Stimulated activated CD4-positive, alpha-beta T cell treated with anti-CD3 and anti-CD28 coated beads, Interleukin-15, amount 100 ng/mL, for 24 hours (primary cell): ENCODE measurements at places on chromosomes 12 and 14.
A peak's percentile ranks its signal among the peaks of the same experiment; 100 is the strongest.

- DNase-seq, result no peak
Measured at GRCh38 chr12:104376650-104377513, 73.3 kb downstream of the EID3 start.

- no peak for DNase-seq
Measured at GRCh38 chr12:123657211-123657610, 13.7 kb upstream of the TCTN2 start.

DNA sequence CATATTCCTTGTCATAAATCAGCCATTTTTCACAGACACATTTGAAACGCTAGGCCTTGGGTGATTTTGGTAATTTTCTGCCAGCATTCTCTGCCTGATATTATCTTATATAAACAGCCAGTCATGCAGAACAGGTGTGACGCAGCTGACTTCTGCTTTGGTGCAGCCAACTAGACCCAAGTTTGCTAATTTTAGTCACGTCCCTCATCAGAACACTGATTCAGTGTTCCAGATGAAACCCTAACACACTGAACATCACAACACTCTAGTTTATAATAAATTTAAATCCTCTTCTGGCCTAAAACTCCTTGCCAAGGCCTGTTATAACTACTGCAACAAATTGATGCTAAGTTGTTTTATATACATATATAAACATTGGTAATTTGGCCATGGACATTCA, 386.1 kb downstream of the SEC23A start:
- no peak for DNase-seq

- DNase-seq, result no peak
Measured at GRCh38 chr12:14880890-14881453, 4.7 kb downstream of the MGP start.

DNA sequence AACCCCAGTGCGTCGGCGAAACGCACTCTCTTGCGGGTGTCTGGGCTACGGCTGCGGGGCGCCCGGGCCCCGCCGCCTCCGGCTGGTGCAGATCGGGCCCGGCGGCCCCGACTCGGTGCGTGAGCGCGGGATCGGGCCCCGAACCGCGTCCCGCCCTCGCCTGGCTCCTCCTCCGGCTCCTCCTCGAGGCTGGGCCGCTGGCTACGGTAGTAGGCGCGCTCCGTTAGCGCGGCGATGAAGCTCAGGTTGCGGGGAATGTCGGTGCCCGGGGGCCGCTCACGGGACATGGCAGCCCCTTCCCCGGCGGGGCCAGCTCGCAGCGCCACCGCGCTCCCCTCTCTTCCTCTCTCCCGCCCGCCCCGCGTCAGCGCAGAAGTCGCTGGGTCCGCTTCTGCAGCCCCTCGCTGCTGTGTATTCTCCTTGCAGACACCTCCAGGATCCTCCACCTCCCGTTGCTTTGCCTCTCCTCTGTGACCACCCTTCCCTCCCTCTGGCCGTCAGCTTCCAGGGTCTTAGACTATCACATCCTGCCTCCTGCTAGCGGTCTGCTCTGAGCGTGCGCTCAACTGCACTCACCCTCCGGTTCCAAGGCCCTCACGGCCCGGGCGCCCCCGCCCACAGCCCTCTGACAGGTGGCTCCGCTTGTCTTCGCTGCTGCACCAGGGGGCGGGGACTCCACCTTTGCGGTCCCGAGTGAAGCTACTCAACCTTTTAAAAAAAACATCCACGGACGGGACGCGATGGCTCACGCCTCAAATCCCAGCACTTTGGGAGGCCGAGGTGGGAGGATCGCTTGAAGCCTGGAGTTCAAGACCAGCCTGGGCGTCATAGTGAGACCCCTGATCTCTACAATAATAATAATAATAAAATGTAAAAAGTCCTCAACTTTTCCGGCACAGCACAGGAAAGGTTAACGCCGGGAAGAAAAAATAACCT, at the start of gene PPP1R3E:
TSS of gene PPP1R3E (minus strand) at position 570 of the 936 bp plus-strand sequence. CDS start at position 287, 283 bp downstream.
- peak; percentile 96 for DNase-seq

GRCh38 chr14:21505012-21505553, 6.1 kb downstream of the METTL3 start:
- DNase-seq, result peak; percentile 35

- no peak for DNase-seq
Measured at GRCh38 chr12:51798501-51798900, 50.0 kb downstream of the FIGNL2 start.

DNA sequence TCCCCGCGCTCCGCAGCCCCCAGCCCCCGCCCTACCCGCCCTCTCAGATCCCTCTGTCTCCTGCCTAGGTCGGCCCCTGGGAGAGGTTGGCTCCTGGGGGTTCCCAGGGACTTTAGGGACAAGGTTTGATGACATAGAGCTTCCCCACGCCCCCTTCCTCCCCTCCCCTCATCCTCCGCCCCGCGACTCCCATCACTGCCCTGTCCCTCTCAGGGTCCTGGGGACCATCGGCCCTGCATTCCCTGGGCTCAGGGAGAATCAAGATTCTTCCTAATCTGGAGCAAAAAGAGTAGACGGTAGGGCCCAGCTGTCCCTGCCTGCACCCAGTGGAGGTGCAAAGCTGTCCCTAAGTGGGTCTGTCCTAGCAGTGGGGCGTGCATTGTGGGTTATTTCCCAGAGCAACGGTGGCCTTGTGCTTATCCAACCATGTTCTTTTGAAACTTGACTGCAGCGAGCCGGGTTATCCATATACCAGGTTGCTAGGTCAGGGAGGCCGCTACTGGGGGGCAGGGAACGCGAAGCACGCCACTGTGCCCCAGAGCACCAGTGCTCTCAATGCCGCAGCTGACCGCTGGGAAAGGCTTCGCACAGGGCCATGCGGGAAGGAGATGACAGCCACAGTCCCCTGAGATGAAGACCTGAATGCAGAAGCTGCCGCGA, 124.4 kb upstream of the PRMT8 start:
- DNase-seq, result no peak

- DNase-seq, result no peak
Measured at GRCh38 chr12:58967561-58967960, 47.3 kb upstream of the LRIG3 start.

DNA sequence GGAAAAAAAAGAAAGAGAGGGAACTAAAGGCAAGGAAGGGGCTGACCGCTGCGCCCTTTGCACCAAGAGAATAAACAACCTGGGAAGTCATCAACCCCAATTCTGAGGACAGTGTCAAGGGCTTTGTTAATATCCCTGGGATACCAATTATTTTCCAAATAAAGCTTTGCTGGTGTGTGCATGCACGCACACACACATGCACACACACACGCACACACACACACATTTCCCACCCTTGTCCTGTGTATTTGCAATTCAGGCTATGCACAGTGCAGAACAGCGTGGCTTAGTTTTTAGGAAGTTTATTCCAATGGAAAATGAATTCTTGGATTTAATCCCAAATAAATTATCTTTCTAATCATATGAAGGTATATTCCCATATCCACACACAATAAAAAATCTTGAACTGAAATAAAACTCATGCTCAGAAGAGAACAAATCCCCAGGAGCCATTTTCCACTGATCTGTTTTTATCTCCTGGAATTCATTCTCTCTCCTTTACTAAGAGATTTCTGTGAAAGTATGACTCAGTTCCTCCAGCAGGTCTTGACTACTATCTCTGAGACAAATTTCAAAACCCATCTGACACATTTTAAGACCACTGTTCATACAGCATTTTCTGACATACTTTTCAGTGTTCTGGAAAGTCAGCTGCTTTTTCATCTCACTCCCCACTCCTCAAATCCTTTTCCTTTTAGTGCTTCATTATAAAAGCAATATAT, 334.4 kb upstream of the ATP2B1 start:
- DNase-seq, result no peak

DNA sequence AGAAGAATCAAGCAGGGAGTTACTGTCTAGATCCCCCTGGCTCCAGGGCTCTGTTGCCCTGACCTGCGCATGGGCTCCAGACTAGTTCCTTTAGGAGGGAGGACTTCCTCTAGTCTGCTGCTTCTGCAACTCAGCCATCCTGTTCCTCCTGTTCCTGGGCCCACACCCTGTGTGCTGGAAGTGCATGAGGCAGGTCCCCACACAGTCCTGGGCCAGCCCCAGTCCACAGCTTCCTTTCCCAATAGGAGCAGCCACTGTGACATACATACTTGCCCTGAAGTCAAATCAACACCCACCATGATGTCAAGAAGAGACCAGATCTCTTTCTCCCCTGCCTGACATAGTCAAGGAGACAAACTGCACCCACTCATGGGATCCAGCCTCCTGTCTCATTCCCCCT, 1.3 kb downstream of the SDR9C7 start:
- no peak for DNase-seq

GRCh38 chr12:65962036-65962430, 137.8 kb downstream of the HMGA2 start:
- no peak for DNase-seq

DNA sequence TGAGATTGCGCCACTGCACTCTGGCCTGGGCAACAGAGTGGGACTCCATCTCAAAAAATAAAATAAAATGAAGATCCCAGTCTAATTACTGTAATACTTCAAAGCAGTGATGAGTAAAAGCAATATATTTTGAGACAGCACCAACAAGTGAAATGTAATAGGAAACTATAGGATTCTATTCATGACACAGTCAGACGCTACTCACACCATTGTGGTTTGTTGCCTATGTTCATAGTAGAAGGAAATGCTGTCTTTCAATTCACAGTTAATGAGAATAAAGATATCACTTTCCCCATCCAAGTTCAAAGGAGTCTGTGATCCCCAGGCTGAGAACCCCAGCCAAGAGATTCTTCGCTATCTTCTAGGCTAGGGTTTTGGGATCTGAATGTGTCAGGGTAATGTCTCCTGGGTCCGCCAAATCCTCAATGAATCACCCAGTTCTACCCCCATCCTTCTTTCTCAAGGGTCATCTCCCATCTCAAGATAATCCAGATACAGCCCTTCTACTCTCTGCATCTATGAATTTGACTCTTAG, 16.6 kb upstream of the DTX1 start:
- DNase-seq, result no peak

DNA sequence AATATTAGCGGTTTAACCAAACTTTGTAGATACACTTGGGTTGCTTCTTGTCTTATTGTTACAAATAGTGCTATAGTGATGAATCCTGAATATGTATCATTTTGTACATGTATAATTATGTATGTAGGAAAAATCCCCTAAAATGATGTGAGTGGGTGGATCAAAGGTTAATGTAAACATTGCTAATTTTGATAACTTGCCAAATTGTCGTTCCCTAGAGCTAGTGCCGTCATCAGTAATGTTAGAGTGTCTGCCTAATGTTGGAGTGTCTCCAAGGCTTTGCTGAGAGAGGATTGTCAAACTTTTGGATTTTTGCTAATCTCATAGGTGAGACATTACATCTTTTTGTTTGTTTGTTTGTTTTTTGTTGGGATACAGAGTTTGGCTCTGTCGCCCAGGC, 44.4 kb downstream of the AEBP2 start:
- no peak for DNase-seq

DNA sequence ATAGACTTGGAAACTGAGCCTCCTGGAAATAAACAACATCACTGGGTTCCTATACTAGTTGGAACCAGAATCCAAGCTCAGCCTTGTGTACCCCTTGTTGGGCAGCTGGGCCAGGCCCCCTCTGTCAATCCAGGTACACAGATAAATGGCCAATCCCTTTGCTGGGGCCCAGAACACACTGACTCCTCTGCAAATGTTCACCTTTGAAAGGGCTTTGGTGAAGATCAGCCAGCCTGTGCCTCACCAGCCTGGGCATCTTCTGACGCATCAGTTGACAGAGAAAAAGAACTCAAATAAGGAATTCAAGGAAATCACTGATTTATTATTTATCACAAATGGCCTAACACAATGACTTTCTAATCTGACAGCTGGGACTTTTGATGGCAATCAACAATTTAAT, 1090.2 kb downstream of the BCL11B start:
- peak; percentile 43 for DNase-seq

- no peak for DNase-seq
Measured at GRCh38 chr14:92340071-92340470, 17.1 kb downstream of the SLC24A4 start.

DNA sequence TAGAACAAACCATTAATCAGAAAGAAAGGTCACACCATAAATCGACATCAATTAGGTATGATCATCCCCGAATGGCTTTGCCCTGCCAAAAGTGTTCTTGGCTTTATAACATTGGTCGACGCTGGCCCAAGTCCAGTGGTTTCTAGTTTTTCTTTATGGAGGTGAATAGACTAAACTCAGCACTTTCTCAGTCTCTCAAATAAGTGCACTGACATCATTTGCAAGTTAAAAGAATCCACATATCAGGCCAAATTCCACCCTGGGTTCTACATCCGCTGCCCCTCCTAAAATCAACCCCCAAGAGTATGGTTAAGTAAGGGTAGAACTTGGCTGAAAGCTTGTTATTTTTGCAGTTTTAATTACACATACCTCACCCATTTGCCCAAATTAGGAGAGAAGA, 314.3 kb downstream of the C12orf75 start:
- DNase-seq, result no peak

DNA sequence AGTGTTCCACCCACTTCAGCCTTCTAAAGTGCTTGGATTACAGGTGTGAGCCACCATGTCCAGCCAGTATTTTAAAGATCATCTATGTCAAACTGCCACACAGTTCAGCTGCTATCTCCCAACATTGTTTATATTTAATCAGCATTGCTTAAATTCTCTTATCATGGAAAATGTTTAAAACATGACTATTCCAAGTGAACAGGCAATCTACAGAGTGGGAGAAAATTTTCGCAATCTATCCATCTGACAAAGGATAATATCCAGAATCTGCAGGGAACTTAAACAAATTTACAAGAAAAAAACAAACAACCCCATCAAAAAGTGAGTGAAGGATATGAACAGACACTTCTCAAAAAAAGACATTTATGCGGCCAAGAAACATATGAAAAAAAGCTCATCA, 69.4 kb upstream of the NAV3 start:
- DNase-seq, result no peak

DNA sequence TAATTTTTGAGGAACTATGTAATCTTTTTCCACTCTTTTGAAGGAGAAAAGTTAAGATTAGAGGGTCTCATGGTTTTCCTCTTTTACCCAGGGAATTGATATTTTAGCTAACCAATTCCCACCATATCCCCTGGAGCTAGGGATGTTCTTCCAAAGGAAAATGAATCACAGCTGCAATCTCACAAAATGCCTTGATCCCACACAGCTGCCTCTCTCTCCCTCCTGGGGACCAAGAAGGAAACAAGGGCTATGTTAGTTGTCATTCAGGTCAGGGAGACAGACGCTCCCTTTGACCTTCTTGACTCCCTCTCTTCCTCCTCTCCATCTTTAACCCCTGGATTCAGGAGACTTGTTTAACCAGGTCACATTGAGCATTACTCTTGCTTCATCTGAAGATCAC, 9.5 kb downstream of the DCN start:
- DNase-seq, result no peak

GRCh38 chr12:112517730-112518364, 99.1 kb downstream of the PTPN11 start:
- DNase-seq, result no peak

GRCh38 chr14:104651876-104652260, 37.5 kb upstream of the INF2 start:
- DNase-seq, result no peak

DNA sequence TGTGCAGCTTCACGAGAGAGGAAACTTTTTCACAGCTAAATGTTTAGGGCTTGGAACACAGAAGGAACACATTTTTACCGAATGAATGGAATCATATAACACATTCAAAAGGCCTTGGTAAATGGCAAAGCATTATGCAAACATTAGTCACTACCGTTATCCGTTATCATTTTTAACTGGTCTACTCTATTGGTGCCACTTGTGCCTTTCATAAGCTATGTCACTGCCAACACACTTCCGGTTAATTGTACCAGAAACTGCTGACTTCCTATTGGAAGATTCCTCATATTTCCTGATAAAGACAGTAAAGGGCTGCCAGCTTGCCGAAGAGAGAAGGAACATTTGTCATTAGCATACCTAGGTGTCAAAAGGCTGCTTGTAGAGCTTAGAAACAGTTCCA, 169.2 kb downstream of the APAF1 start:
- no peak for DNase-seq
